ENCODE measurements at places on chromosomes 6 and 20.
A peak's percentile ranks its signal among the peaks of the same experiment; 100 is the strongest.

DNA sequence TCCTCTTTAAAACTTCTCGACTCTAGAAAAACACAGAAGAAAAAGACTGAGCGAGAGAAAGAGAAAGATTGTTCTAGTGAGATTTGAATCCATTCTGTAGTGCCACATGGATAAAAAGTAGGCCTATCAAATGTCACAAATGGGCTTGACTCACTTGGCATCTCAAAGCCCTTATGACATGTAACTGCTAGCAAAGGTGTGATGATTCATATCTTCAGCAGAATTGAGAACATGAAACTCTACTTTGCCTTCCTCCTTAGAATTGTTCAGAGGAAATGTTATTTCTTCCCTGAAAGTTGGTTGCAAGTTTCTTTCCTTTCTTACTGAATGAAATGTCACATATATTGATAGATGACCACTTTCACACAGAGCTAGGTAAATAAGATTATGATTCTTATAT, 40.4 kb upstream of the DUSP22 start:
- DNase-seq = no peak

DNA sequence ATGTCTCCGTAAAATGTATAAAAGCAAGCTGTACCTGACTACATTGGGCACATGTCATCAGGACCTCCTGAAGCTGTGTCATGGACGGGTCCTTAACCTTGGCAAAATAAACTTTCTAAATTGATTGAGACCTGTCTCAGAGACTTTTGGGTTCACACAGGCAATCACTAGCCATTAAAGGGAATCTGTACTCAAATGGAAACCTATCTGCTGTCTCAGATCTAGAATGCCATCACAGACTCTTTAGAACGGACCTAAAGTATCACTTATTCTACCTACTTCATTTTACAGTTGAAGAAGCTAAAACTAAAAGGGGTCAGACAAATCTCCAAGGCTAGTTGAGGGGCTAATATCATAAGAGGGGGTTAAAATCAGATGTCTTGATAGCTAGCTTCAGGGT, 11.1 kb downstream of the SAMD3 start:
- DNase-seq = no peak

DNA sequence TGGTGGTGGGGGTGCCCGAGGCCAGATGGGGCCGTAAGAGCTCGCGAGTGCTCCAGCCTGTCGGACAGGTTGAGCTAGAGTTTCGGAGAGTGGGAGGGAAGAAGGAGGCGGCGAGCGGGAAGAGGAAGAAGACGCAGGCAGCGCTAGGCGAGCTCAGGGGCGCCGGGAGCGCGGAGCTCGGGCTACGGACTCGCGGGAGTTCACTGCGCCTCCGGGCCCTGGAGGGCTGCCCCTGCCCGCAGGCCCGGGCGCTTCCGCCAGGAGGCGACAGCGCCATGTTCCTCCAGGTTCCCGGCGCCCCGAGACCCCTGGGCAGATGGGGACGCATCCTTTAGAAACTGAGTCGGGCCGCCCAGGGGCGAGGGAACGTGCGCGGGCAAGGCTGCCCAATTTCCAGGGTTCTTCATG, 984 bp downstream of the TFAP2C start:
- no peak for DNase-seq

DNA sequence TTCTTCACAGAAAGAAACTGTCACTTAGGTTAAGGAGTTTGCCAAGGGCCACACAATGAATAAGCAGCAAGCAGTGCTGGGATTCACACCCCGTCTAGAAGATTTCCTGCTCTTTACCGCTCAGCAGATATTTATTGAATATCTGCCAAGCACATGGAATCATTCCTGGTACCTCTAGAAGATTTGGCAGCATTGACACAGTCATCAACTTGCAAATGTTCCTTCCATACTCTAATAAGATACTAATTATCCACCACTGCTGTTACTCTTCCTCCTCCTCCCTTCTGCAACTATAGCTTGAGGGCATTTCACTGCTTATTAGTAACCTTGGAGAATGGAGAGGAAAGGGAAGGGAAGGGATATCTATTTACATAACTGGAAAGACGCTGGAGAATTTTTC, 13.0 kb downstream of the MOXD1 start:
- DNase-seq = no peak

- peak; percentile 75 for DNase-seq
These were observed 659 bp downstream of the TMX4 start for GRCh38 chr20:8018958-8019245.

GRCh38 chr20:12762725-12763124, 246.0 kb upstream of the SPTLC3 start:
- no peak for DNase-seq

GRCh38 chr20:3922223-3922982, 33.2 kb downstream of the PANK2 start:
- no peak for DNase-seq

GRCh38 chr6:42226645-42227143, 9.0 kb upstream of the MRPS10 start:
- DNase-seq = no peak

GRCh38 chr20:50295345-50295744, 104.7 kb downstream of the CEBPB start:
- DNase-seq = no peak

- no peak for DNase-seq
These were observed 8.5 kb downstream of the GMEB2 start for GRCh38 chr20:63618291-63618980.

- no peak for DNase-seq
These were observed 30.3 kb downstream of the UTRN start for GRCh38 chr6:144315226-144315980.

DNA sequence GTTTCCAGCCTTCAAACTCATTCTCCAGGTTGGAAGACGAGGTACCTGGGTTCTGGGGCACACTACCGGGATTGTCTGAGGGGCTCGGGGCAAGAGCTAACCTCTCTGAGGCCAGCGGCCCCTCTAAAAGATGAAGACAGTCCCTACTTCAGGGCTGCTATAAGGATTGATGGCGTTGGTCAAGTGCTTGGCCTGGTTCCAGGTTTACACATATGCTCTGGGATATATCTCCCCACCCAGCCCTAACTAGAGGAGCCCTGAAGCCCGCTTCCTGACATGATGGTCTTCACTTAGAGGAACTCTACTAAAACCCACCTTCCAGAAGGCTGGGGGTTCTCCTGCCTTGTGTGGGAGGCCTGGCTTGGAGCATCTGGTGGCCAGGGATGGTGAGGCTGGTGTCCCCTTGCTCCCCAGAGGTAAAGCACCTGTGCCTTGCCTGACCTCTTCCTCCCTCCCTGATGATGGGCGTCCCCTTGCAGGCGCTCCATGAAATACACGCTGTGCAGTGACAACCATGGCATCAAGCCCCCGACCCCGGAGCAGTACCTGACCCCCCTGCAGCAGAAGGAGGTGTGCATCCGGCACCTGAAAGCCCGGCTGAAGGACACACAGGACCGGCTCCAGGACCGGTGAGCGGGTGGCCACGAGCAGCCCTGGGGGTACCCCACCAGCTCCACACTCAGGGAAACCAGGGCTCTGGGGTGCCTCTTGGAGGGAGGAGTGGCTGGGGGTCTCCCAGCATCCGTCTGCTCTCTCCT, 28.7 kb downstream of the SDCBP2 start:
- no peak for DNase-seq

- no peak for DNase-seq
These were observed 223.6 kb upstream of the PREP start for GRCh38 chr6:105626295-105627158.

- DNase-seq = no peak
These were observed 117.5 kb downstream of the PRIM2 start for GRCh38 chr6:57434944-57435343.

GRCh38 chr6:11358904-11359830, 126.7 kb upstream of the NEDD9 start:
- no peak for DNase-seq

GRCh38 chr6:79574174-79574573, 36.9 kb upstream of the LCA5 start:
- DNase-seq = no peak

DNA sequence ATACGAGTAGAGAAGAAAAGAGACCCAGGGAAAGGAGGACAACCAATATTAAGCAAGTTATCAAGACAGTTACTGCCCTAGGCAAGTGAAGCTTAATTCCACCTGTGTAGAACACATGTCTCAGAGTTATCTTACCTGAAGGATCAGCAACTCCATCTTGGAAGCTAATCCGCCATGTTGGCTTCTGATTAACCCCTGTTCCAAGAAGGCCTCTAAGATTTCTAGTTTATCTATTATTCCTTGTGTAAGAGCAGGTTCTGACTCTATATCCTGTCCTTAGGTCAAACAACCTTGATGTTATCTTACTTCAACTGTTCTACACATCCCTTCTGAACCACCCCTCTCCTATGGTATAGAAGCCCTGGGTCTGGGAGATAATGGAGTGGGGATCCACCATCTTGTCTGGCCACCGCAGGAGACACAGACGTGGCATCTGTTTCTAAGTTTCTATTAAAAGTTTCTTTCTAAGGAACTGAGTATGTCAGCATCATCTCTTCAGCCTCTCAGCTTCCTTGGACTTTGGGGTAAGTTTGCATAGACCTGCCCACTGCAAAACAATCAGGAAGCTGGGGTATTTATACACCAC, 27.7 kb upstream of the PTPN1 start:
- peak; percentile 92 for DNase-seq

DNA sequence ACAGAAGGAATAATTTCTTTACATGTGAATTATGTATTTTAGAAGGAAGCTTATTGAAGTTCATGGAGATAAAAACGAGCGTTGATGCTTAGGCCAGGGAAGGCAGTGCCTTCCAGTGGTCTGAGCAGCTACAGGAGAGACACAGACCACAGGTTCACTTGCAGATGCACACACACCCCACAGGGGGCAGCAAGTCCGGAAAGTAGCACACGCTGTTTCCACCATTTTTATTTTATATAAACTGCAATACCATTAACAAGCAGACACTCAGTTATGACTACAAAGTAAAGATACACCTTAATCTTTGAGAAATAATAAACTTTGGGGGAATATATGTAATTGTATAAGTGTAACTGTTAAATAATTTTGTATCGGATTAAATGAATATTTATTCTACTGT, 13.5 kb upstream of the DACT2 start:
- DNase-seq = peak; percentile 39

GRCh38 chr20:32037929-32038328, 14.1 kb upstream of the HCK start:
- DNase-seq = no peak

Measured in hematopoietic multipotent progenitor cell treated with erythropoietin and hydrocortisone succinate and interleukin-3 and kit ligand, for 8 days (in vitro differentiated cells).